ENCODE measurements at places on chromosomes 1 and 21.

GRCh38 chr1:116153692-116154031 is 42.5 kb downstream of the MAB21L3 start:
- no peak for DNase-seq

GRCh38 chr1:161009602-161010211 is 11.2 kb downstream of the F11R start:
- DNase-seq = no peak

DNA sequence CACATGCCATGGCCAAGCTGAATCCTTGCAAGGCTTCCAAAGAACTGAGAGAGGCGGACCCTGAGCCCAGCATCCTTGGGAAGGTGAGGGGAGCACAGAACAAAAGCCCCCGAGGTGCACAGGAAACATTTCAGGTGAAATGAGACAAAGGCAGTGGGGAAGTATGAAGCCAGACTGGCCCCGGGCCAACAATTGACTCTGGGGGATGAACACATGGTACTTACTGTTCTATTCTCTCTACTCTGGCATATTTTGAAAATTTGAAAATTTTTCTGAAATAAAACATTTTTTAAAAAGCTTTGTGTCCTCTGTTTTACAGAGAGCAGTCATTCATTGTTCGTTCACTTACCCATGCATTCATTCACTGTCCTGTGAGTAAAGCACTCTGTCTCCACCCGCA is 77.7 kb downstream of the GRIK3 start:
- DNase-seq = no peak

GRCh38 chr1:206097381-206097780 is 19.8 kb downstream of the AVPR1B start:
- no peak for DNase-seq

- peak; percentile 59 for DNase-seq
Observed at GRCh38 chr1:39405358-39405757, 86.1 kb upstream of the BMP8A start.

DNA sequence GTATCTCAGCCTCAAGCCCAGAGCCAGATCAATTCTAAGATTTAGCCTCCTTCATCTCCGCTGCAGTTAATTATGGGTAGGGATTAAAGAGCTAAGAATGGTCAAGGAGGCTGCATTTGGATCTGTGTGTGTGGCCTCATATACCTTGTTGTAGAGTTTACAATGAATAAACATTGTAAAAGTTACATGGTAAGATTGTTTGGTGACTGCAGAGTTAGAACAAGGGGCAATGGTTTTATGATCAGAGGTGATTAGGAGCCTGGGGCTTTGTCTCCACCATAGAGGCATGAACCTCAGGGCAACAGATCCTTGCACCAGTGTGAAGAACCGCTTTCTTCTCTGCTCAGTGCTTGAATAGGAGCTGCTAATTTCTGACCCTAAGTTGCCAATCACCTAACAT is 77.0 kb upstream of the MARK1 start:
- DNase-seq = no peak

GRCh38 chr1:221316491-221317056 is 425.3 kb downstream of the DUSP10 start:
- DNase-seq = peak; percentile 76

All from fibroblast of the aortic adventitia (primary cell).